ENCODE measurements at places on chromosomes 3 and 15.

GRCh38 chr3:53763353-53763752 lies 82.9 kb downstream of the CHDH start:
- no peak for DNase-seq

GRCh38 chr15:52220251-52220650 lies 29.1 kb upstream of the GNB5 start:
- DNase-seq, result no peak

- no peak for DNase-seq
Measured at GRCh38 chr3:120157681-120158080, 63.4 kb upstream of the GSK3B start.

- DNase-seq, result no peak
Measured at GRCh38 chr3:186772701-186773417, 10.5 kb upstream of the EIF4A2 start.

DNA sequence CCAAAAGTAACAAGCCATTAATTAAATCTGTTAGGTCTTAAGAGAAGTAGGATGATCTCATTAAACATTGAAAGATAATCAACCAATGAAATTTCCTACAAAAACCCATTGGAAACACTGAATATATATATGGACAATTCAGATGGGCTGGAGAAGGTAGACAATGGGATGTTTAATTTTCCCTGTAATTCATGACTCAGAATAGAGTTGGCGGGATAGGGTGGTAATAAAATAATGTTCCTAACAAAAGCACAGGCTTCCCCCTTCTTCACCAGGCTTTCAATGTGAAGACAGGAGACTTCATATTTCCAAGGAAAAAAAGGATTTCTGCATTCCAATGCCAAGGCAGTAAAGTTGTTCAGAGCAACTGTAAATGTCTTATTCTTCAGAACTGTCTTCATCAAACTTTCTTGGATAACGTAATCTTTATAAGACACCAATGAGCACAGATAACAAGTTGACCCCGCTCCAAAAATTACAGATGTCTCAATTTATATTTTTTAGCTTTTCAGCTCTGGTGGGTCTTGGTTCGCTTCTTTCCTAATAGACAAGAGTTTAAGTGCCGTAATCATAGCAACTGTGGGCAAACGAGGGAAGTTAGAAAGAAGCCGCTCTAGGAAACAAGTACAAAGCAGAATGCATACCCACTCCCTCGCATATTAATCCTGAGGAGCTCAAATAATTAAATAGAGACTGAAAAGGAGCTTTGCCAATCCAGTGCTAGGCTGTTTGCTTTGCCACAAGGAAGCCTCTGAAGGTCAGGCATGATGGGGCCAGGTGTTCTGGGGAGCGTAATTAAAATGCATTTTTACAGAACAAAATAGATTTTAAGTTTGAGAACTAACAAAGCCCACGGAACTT lies 377.0 kb downstream of the FOXP1 start:
- peak; percentile 40 for DNase-seq

- DNase-seq, result no peak
Measured at GRCh38 chr15:91769894-91770293, 83.6 kb upstream of the SLCO3A1 start.
